Effector CD8-positive, alpha-beta T cell (primary cell): ENCODE measurements at places on chromosomes 12 and 14.
A peak's percentile ranks its signal among the peaks of the same experiment; 100 is the strongest.

DNA sequence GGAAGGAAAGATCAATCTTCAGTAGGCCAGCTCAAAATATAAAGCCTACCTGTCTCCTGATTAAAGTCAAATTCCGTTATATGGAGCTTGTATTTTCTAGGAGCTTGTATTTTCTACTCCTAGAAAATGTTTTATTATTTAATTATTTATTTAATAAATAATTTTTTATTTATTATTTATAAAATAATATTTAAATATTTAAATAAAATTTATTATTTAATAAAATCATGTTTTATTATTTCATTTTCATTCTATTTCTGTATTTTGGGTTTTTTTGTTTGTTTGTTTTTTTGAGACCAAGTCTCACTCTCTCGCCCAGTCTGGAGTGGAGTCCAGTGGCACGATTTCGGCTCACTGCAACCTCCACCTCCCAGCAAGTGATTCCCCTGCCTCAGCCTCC is 9.7 kb downstream of the OR6C75 start:
- no peak for DNase-seq

- DNase-seq, result no peak
These were observed 20.3 kb upstream of the HSPB8 start for GRCh38 chr12:119158402-119158801.

- DNase-seq, result no peak
These were observed 1.5 kb upstream of the OTX2 start for GRCh38 chr14:56811593-56812363.

GRCh38 chr14:89773644-89774316 is 180.8 kb downstream of the EFCAB11 start:
- DNase-seq, result peak; percentile 5

- DNase-seq, result no peak
These were observed 282.7 kb downstream of the ATXN7L3B start for GRCh38 chr12:74820324-74820723.

DNA sequence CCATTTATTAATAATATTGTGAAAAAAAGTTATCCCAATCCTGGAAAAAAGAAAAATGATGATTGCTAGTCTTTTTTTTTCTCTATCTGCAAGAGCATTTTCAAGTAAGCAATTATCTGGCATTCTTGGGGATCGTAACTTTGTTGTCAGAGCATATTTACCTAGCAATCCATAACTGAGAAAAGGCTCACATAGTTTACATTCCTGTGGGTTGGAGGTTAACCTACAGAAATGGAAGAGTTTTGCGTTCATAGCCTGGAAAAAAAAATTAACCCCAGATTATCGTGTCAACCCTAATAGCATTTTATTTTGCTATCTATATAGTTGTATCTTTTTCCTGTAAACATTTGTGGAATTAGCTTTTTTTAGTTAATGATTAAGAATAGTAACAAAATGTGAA is 292.3 kb downstream of the DAD1 start:
- DNase-seq, result no peak

DNA sequence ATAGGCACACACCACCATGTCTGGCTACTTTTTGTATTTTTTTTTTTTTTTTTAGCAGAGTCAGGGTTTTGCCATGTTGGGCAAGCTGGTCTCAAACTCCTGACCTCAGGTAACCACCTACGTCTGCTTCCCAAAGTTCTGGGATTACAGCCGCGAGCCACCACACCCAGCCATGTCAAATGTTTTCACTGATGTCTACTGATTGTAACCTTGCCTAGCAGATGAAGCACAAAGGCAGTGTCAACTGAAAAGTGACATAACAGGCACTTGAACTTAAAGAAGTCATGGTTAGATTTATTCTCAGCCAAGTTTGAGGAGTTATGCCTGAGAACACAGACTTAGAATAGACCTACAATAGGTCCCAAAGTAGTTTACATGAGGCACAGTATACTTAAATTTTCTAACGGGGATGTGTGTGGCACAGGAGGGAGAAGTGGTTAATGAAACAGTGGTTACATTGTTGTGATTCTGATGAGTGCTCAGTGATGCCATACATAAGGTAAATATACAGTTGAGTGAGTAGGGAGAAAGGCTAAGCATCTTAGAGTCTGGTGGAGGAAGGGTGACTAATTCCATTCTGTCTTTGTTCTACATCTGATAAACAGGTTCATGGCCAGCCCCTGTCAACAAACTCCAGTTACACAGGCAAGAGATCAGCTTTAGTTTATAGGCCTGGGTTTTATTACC is 12.6 kb upstream of the RNASE4 start:
- no peak for DNase-seq

DNA sequence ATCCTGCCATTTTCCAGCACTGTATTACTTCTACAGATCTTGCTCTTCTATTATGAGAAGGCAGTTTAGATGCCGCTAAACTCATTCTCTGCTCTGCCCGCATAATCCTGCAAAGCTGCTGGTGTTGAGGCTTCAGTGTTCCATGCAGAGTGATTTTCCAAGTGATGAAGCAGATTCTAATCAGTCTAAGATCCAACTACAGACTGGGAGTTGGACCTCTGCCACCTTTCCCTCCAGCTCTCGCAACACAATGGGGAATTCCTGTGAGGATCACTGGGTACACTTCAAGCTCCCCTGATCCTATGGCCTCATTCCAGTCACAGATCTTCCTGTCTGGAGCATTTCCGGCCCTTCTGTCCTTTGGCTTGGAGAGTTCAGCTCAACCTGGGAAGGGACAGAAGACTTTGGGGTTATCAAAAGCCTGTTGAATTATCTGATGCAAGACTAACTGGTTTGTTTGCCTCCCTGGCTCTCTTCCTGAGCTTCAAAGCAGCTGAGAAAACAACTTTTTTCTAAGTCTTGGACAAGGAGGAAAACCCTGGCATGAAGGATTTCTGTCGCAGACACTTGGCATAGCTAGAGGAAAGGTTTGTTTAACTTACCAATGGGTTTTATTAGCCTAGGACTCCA is 333.9 kb downstream of the ZFP36L1 start:
- DNase-seq, result no peak

GRCh38 chr14:53955671-53956426 is 776 bp downstream of the BMP4 start:
- no peak for DNase-seq

DNA sequence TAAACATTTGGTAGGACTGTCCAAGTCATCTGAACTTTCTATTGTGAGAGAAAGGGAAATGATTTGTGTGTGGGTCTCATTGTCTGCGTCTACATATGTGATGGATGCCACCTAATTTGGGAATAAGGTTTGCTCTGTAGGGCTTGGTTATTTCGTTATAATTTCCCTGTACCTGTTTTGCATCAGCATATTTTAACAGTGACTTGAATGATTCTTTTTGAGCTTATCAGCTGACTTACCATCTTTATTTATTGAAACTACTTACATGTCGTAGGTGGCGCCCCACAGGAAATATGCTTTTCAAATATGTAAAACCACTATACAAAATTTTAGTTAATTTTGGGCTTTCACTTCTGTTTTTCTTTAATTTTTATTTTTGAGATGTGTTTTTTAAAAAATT is 56.5 kb upstream of the BCAT1 start:
- no peak for DNase-seq

DNA sequence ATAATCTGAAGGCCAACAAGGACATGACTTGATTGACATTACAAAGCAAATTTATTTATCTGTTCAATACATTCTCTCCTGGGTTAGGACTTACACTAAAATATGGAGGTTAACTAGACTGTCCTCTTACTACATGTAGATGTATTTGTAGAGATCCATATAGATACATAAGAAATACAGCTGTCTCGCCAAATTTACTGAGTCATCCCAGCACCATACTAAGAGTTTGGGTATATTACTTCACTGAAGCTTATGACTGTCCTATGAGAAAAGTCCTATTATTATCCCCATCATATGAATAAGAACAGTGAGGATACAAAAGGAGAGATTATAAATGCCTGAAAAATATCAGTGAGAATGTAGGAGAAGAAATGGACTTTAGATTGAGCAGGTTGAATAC is 44.8 kb upstream of the ACSM4 start:
- DNase-seq, result no peak

- DNase-seq, result no peak
These were observed 1.1 kb downstream of the MLXIP start for GRCh38 chr12:122079532-122080081.

- DNase-seq, result no peak
These were observed 12.9 kb upstream of the EPS8 start for GRCh38 chr12:15801770-15802744.

DNA sequence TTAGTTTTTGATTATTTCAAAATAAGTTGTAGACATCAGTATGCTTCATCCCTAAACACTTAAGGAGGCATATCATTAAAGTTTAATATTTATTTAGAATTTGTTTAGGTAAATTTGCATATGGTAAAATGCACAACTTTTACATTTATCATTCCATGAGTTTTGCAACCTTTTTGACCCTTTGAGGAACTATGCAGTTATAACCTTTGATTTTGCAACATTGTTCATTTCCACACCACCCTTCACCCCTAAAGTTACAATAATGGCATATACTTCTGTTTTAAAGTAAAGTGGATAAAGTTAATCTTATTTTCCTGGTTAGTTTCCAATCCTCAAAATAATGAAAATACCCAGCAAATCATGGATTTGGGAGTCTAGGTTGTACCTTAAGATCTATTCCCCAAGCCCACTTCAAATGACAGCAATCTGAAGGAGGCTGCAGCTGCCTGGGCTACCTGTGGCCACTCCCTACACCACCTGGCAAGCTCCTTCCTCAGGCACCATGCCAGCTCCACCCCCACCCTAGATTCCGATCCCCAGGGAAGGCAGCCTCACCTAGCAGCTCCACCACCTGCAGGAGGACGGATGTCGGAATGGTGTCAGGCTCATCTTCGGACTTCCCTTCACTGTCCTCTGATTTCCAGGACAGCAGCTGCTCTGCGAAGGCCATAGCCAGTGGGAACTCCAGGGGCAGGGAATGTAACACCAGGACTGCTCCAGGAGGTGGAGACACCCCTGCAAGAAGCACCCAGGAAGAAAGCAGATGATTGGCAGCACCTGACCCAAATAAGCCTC is 65.1 kb downstream of the TRAFD1 start:
- no peak for DNase-seq

- DNase-seq, result no peak
These were observed at the start of gene DAO for GRCh38 chr12:108879615-108880254. Gene DAO, plus strand, starts transcription at chr12:108880092. Its CDS starts 4,915 bp downstream, at chr12:108885007.

DNA sequence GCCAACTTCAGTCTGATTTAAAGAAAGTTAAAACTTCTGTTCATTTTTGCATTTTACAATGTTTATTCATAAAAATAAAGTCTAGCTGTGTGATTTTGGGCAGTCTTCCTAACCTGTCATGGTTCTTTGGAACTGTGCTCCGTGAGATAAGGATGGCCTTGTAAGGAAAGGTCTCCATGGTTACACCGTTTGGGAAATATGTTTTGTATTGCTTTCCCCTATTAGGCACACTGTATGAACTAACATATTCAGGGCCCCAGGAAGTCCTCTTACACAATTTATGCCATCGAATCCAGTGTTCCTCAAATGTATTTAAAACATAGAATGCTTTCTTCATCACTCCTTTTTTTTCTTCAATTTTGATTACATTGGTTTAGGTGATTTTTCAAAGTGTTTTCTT is 54.5 kb downstream of the APAF1 start:
- no peak for DNase-seq

DNA sequence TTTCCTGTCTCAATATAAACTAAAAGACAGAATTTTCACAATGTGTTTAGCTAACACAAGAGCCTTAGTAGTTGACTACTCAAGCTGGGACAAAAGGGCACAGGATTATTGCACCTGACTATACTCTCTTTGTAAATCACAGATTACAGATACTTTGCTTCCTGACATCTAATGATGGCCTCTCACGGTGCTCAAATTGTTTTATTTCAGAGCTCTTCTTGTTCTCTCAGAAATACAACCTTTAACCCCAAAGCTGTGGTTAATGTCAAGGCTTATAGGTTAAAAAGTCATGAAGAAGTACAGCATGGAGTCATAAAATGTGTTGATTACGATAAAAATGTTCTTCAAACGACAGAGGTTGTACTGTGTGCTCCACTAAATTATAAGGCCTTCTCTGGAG is 89.9 kb upstream of the CPNE8 start:
- DNase-seq, result no peak

DNA sequence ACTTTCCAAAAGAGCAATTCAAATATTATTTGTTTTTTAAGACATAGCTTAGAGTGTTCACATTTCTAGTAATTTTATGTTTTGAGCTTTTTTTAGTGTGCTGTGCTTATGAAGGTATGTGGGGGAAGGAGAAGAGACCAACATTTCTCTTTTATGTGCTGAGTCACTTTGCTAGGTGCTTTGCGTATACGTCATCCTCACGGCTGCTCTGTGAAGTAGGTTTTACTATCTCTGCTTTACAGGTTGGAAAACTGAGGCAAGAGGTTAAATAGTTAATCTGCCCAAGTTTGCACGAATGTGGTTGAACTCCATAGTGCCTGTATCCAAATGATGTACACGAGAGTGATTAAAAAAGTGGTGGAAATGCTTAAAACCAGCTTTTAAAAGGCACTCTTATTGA is 75.9 kb downstream of the AEBP2 start:
- DNase-seq, result no peak

- DNase-seq, result no peak
These were observed 6.5 kb downstream of the PDE3A start for GRCh38 chr12:20374795-20375194.

GRCh38 chr14:99440278-99440677 is 40.4 kb downstream of the SETD3 start:
- DNase-seq, result no peak

GRCh38 chr12:121238604-121239350 is 28.8 kb downstream of the P2RX4 start:
- DNase-seq, result no peak

GRCh38 chr14:20539906-20540305 is 20.9 kb downstream of the RNASE9 start:
- no peak for DNase-seq

- DNase-seq, result no peak
These were observed 33.6 kb downstream of the OR10P1 start for GRCh38 chr12:55670276-55670675.

- DNase-seq, result no peak
These were observed 34.6 kb downstream of the SLC6A12 start for GRCh38 chr12:179131-179884.

DNA sequence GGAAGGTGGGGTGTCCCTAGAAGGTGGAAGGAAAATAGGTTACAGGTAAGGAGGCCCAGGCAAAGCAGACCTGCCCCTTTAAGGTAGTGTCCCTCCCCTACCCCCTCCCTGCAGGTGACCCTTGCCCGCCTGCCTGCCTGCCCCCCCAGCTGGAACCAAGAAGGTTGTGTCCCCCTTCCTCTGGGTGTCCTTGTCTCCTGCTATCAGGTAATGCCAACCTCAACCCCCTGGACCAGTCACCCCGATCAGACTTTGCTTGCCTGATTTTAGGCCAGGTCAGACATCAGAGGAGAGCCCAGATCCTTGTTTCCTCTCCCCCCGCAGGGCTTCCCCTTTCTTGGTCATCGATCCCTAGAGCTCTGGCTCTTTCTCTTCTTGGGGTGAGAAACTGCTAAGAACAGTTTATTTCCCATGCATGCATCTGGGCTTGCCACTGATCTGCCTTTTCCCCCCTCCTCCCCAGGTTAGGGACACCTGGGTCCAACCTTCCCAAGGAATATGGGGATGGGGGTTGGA is at the start of gene SLC39A5:
SLC39A5 (plus strand) TSS at position 136 of the 516 bp plus-strand sequence. CDS start 1,224 bp downstream, outside the sequence.
- no peak for DNase-seq

- DNase-seq, result no peak
These were observed 200.9 kb upstream of the DAAM1 start for GRCh38 chr14:58987591-58987990.

GRCh38 chr12:34400986-34401658 is 378.8 kb downstream of the ALG10 start:
- DNase-seq, result no peak
